ENCODE measurements at places on chromosomes 7 and 10. TPM values are rescaled to one million over a fixed set of nuclear protein-coding genes. Genes with fewer than 3 reads are reported as not detected.

ACTR3C gene
- total RNA-seq, result not detected

KEL gene
- not detected for total RNA-seq

NKX6-2 gene
- not detected for total RNA-seq

- H3K27me3 ChIP-seq, result no peaks in the 10 kb centered on the region
- H3K4me1 ChIP-seq, result peaks cover 68% of the 10 kb centered on the region
- peaks cover 43% of the 10 kb centered on the region for H3K36me3 ChIP-seq
- H3K27ac ChIP-seq, result no peak overlapping the region
- DNase-seq, result no peak
These were observed 21.2 kb downstream of the BPGM start for GRCh38 chr7:134667899-134668298.

DNA sequence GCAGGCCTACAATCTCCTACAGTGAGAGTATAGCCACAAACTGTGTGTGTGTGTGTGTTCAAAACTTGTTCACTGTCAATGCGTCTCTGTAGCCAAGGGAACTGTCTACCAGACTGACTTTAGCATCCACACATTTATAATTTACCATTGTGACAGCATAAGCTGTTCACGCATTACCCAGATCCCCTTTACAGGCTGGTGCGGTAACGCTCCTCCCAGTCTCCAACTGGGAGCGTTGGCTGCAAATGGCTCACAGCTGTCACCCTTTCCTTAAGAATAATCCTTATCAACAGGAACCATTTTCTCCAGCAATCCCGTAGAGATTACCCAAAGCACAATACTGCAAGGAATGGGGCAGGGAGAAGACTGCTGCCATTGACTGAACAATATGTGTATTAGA is 199.5 kb downstream of the GPAM start:
- H3K27ac ChIP-seq, result no peak overlapping the region
- H3K4me3 ChIP-seq, result no peak overlapping the region
- H3K27me3 ChIP-seq, result peaks cover 1% of the 10 kb centered on the region
- H3K36me3 ChIP-seq, result no peaks in the 10 kb centered on the region

ZNF680 gene
- total RNA-seq, result 4.1 TPM

GRCh38 chr10:10209167-10209566 is 808.5 kb upstream of the CELF2 start:
- DNase-seq, result no peak
- no peak overlapping the region for H3K4me3 ChIP-seq
- H3K27ac ChIP-seq, result no peak overlapping the region
- H3K36me3 ChIP-seq, result no peaks in the 10 kb centered on the region
- no peaks in the 10 kb centered on the region for H3K4me1 ChIP-seq

MGAM2 gene
- not detected for total RNA-seq

GRCh38 chr7:84735011-84735410 is 451.8 kb downstream of the SEMA3D start:
- H3K27ac ChIP-seq, result no peak overlapping the region
- peaks cover 28% of the 10 kb centered on the region for H3K4me1 ChIP-seq
- DNase-seq, result no peak
- H3K36me3 ChIP-seq, result peaks cover 10% of the 10 kb centered on the region
- no peaks in the 10 kb centered on the region for H3K27me3 ChIP-seq
- no peak overlapping the region for H3K4me3 ChIP-seq

GPC2 gene
- total RNA-seq, result 1.1 TPM

DNA sequence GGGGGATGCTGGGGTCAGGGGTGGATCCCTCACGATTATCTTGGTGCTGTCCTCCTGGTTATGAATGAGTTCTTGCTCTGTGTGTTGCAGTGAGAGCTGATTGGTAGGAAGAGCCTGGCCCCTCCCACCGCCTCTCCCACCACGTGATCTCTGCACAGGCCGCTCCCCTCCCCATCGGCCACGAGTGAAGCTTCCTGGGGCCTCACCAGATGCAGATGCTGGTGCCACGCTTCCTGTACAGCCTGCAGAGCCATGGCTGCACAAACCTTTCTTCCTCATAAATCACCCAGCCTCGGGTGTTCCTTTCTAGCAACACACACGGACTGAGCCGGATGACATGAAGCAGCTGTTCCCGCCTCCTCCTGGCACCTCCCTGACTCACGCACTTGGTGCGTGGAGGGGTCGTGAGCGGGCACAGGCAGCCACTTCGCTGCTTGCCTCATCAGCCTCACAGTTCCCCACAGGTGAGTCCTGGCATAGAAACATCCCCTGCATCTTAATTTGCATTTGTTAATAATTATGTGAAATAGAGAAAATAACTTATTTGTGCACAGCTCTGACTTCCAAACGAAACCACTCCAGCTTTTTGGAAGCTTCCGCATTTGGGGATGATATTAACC is 210.8 kb downstream of the ADARB2 start:
- H3K27ac ChIP-seq, result no peak overlapping the region
- H3K4me3 ChIP-seq, result no peak overlapping the region
- DNase-seq, result no peak
- no peaks in the 10 kb centered on the region for H3K27me3 ChIP-seq
- no peaks in the 10 kb centered on the region for H3K4me1 ChIP-seq
- H3K36me3 ChIP-seq, result peaks cover 9% of the 10 kb centered on the region

- no peak overlapping the region for H3K4me3 ChIP-seq
- no peaks in the 10 kb centered on the region for H3K27me3 ChIP-seq
- H3K4me1 ChIP-seq, result peaks cover 9% of the 10 kb centered on the region
- no peak for DNase-seq
- H3K27ac ChIP-seq, result no peak overlapping the region
- peaks cover 35% of the 10 kb centered on the region for H3K36me3 ChIP-seq
These were observed 41.7 kb downstream of the MAD1L1 start for GRCh38 chr7:2191016-2191415.

GRCh38 chr7:96090756-96091155 is 231.1 kb downstream of the SLC25A13 start:
- no peaks in the 10 kb centered on the region for H3K27me3 ChIP-seq
- H3K36me3 ChIP-seq, result no peaks in the 10 kb centered on the region
- no peak overlapping the region for H3K27ac ChIP-seq
- DNase-seq, result no peak
- H3K4me1 ChIP-seq, result peaks cover 12% of the 10 kb centered on the region
- no peak overlapping the region for H3K4me3 ChIP-seq

GRCh38 chr7:134427896-134428295 is 31.0 kb downstream of the AKR1B1 start:
- H3K4me3 ChIP-seq, result no peak overlapping the region
- peaks cover 3% of the 10 kb centered on the region for H3K27me3 ChIP-seq
- H3K4me1 ChIP-seq, result peaks cover 16% of the 10 kb centered on the region
- H3K36me3 ChIP-seq, result no peaks in the 10 kb centered on the region
- H3K27ac ChIP-seq, result no peak overlapping the region

FEZF1 gene
- not detected for total RNA-seq

- H3K4me3 ChIP-seq, result no peak overlapping the region
- no peak for DNase-seq
- H3K27me3 ChIP-seq, result peaks cover 27% of the 10 kb centered on the region
- H3K4me1 ChIP-seq, result no peaks in the 10 kb centered on the region
- no peak overlapping the region for H3K27ac ChIP-seq
- no peaks in the 10 kb centered on the region for H3K36me3 ChIP-seq
These were observed 22.2 kb downstream of the LIPK start for GRCh38 chr10:88728107-88728763.

- H3K36me3 ChIP-seq, result no peaks in the 10 kb centered on the region
- no peak overlapping the region for H3K4me3 ChIP-seq
- no peak overlapping the region for H3K27ac ChIP-seq
- H3K4me1 ChIP-seq, result peaks cover 17% of the 10 kb centered on the region
- no peak for DNase-seq
These were observed 29.5 kb upstream of the CCNY start for GRCh38 chr10:35306852-35307251.

DNA sequence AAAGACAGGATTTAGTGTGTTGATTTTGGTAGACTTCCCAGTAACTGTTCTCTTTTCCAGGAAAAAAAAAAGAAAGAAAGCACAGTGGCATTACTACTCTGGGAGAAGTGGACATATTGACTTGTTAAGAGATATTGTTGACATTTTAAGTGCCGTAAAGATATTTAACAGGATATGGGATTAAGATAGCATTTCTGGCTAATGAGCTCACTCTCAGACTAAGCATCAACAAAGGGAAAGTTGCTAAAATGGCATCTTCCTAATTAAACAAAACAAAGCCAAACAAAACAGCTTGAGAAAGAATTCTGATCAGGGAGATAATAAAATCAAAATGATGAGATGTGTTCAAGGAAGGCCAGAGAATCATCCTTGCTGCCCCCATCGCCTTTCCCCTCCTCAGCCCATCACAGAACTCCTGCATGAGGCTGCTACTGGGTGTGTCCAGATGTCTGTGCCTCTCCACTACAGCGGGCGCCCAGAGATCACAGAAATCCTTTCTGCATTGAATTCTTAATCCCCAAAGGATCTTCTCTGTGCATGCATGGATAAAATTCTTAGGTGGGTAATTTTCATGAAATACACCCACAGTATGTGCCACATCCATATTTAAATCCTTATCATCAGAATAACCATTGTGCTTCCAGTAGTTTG is 270.5 kb downstream of the POU6F2 start:
- H3K27ac ChIP-seq, result no peak overlapping the region
- H3K27me3 ChIP-seq, result peaks cover 10% of the 10 kb centered on the region
- H3K36me3 ChIP-seq, result no peaks in the 10 kb centered on the region
- H3K4me1 ChIP-seq, result no peaks in the 10 kb centered on the region

DNA sequence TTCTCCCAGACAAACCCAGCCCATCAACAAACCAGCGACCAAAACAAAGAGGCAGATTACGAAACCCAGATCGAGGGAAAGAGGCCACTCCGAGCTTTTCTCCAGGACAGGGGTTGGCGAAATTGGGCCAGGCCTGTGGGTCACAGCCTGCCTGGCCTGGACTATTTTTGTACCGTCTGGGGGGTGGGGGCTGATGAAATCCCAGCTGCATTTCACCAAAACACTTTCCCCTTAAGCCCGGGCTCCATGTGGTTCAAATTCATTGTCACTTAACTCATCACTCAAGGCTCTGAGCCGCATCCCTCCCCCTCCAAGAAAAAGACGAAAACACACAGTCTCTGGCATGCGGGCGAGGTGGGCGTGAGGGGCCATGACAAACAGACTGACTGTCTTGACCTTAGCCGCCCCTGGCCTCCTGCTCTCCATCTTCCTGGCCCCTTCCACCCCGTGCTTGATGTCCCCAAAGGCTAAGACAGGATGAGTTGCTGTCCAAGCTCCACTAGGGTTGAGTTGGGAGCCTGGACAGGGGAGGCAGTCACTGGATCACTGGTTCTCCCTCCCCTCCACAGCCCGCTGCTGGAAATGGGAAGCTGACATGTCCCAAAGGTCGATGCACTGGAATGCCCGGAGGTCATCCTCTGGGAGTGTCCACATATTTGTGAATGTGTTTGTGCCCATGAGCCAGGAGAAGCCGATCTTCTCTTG is 19.2 kb downstream of the TMEM270 start:
- H3K4me1 ChIP-seq, result peaks cover 18% of the 10 kb centered on the region
- peak overlapping the region; percentile 72 for H3K4me3 ChIP-seq
- H3K27me3 ChIP-seq, result no peaks in the 10 kb centered on the region
- no peak for DNase-seq
- H3K27ac ChIP-seq, result peak overlapping the region; percentile 67

MICU1 gene
- total RNA-seq, result 59.7 TPM

GRCh38 chr10:128721963-128722445 is 595.8 kb upstream of the MKI67 start:
- H3K36me3 ChIP-seq, result no peaks in the 10 kb centered on the region
- no peak for DNase-seq
- no peak overlapping the region for H3K27ac ChIP-seq

DNA sequence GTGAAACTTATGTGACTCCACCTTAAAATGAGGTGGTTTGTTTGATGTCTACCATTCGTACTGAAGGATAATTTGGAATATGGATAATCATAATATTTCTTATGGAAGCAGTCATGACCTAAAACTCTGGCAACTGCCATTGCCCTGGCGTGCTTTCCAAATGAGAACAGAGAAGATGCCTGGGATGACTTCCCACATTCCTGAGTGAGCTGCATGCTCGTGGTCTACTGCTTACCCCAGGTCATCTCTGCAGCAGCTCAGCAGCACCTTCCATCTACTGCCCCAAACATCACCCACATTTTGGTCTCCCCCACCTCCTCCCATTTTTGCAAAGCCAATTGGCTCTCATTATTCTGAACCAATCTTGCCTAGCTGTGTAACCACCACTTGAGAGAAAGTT is 40.1 kb downstream of the LYZL1 start:
- peaks cover 48% of the 10 kb centered on the region for H3K27me3 ChIP-seq
- no peak overlapping the region for H3K27ac ChIP-seq

DNA sequence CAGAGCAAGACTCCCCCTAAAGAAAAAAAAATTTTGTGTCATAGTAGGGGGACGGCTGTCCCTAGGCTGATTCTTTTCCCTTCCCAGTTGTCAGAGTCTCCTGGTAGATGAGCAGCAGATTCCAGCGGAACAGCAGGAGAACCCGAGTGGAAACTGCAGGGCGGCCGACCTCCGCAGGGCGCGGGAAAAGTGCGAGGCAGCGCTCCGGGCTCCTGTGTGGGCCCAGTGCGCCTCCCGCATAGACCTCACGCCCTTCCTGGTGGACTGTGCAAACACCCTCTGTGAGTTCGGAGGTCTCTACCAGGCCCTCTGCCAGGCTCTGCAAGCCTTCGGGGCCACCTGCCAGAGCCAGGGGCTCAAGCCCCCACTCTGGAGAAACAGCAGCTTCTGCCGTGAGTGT is 46.0 kb downstream of the ZAN start:
- no peak overlapping the region for H3K4me3 ChIP-seq
- peaks cover 37% of the 10 kb centered on the region for H3K27me3 ChIP-seq
- no peak for DNase-seq
- H3K36me3 ChIP-seq, result no peaks in the 10 kb centered on the region
- no peak overlapping the region for H3K27ac ChIP-seq

PDZD7 gene
- total RNA-seq, result 1.9 TPM

All from HFFc6 (cell line).